ENCODE measurements at places on chromosomes 12 and 14. TPM values are rescaled to one million over a fixed set of nuclear protein-coding genes. Genes with fewer than 3 reads are reported as not detected.

- DNase-seq: no peak
These were observed 122.9 kb upstream of the ATP2B1 start for GRCh38 chr12:89831310-89832095.

The ASB2 gene
- total RNA-seq: 29.2 TPM

GRCh38 chr12:45268672-45269411 lies 52.9 kb downstream of the ANO6 start:
- DNase-seq: peak; percentile 50

DNA sequence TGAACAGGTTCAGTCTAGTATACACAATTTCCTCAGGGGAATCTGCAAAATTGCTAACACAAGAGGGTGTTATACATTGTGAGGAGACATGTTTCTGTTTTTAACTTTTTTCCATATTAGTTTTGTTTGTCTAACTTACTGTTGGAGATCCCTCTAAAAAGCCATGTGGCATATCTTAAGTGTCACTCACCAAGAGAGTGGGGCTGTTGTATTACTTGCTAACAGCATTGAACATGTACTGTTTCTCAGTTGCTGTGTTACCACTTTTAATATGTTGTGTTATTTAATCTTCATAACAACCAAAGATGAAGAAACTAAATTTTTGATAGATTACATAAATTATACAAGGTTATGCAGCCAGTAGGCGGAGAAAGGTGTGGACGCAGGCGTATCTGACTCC lies 154.3 kb upstream of the NPAS3 start:
- no peak for DNase-seq

- DNase-seq: peak; percentile 47
These were observed 26.8 kb downstream of the DGLUCY start for GRCh38 chr14:91140672-91141071.
